ENCODE measurements at places on chromosomes 1 and 21. TPM values are rescaled to one million over a fixed set of nuclear protein-coding genes. Genes with fewer than 3 reads are reported as not detected.

Gene CASQ1
- 21.6 TPM for total RNA-seq

Gene TENT5C
- total RNA-seq = 9.4 TPM

GRCh38 chr1:183814121-183814681 lies 9.3 kb downstream of the RGL1 start:
- H3K27me3 ChIP-seq = no peaks in the 10 kb centered on the region
- H3K4me3 ChIP-seq = no peak overlapping the region

GRCh38 chr1:226609836-226610455 lies 61.4 kb downstream of the STUM start:
- no peaks in the 10 kb centered on the region for H3K36me3 ChIP-seq
- no peaks in the 10 kb centered on the region for H3K27me3 ChIP-seq
- no peak overlapping the region for H3K4me3 ChIP-seq
- H3K27ac ChIP-seq = no peak overlapping the region

All from heart right ventricle (tissue), 16 donors.